ENCODE measurements at places on chromosomes 3 and 15.

- no peak for DNase-seq
Observed at GRCh38 chr15:81853150-81853748, 192.6 kb downstream of the MEX3B start.

DNA sequence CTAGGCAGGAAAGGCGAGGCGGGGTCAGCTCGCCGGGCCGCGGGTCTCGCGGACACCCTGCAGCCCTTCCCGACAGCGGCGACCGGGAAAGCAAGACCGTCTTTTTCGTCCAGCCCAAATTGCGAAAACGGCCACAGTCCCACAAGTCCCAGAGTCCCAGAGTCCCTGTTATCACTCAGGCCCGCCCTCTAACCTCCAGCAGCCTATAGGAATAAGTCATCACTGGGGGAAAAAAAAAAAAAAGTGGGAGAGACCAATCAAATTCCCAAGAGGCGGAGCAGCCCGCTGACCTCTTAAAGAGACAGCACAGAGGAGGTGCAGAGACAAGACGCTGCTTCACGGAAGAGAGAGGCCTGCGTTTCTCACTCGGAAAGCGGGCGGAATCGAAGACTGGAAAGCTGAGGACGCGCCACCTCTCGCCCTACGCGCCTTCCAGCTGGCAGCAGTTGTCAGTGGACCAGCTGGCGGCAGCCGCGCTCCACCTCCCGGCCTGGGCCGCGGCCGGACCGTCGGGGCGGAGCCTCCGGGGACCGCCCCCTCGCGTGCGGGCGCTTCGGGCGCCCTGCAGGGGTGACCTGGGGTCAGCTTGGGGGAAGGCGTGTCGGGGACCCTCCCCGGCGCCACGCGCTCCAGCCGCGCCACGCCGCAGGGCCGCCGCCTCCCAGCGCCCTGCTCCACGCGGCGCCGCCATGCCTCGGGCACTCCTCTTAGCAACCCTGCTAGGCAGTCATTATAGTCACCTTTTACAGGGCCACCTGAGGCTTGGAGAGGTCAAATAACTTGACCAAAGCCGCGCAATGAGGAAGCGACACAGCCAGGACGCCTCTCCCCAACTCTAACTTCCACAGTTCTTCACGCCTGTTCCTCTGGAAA is at the start of gene TPRA1:
Gene TPRA1 (minus strand): TSS at position 141 of the 873 bp plus-strand sequence. CDS start 10,587 bp downstream, outside the sequence.
- peak; percentile 97 for DNase-seq

GRCh38 chr15:82045179-82045891 is 483 bp downstream of the MEX3B start:
- DNase-seq = peak; percentile 49

- no peak for DNase-seq
Observed at GRCh38 chr3:196236223-196236622, 19.9 kb downstream of the SLC51A start.

- no peak for DNase-seq
Observed at GRCh38 chr15:100763835-100764750, 115.5 kb upstream of the ALDH1A3 start.

DNA sequence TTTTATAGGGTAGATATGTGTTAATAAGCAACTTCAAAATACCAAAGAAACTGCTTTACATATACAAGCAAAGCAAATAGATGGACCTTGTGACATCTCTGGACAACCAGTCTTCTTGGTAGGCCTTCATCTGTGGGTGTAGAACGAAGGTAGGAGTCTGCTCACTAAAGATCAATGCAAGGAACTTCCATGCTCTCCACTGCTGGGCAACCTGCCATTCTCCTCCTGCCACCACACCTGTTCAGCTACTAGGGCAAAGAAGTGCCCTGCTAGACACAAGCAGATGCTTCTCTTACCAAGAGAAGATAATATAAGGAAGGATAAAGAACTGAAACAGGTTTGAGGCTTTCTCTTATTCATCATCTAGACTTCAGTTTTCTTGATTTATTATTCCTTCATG is 12.6 kb downstream of the PPARG start:
- DNase-seq = no peak

DNA sequence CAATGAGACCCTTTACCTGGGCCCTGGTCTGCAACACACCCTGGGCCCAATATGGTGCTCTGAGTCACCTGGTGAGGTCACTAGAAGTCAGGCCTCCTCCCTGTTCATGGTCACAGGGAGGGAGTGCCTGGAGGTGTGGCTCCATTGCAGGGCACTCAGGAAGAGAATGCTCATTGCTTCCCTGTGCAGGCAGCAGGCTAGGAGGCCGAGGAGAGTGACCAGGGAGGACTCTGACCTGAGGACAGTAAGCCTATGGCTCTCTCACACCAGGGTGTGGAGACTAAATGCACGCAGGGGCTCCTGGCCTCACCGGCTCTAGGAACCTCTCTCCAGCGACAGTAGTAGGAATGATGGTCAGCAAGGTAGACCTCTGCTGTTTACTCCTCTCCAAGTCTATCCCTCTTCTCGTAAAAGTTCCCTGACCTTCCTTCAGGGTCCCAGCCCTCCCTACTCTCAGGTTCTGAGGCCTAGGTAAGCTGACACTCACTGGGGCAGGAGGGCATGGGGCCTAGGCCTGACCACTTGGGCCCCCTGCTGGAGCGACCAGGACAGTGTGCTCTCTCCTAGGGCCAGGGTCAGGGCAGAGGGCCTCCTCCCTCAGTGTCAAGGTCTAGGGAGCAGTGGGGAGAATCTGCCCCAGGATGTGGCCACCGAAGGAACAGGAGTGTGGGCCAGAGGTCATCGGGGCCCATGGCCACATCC is 9.6 kb upstream of the SLCO2A1 start:
- no peak for DNase-seq

All from foreskin melanocyte (primary cell).